ENCODE measurements at places on chromosomes 12 and 14.

GRCh38 chr14:52485350-52485960 is 66.8 kb downstream of the TXNDC16 start:
- DNase-seq: no peak

GRCh38 chr12:92049403-92049802 is 96.2 kb downstream of the BTG1 start:
- DNase-seq: no peak

- DNase-seq: no peak
These were observed 50.0 kb upstream of the EVL start for GRCh38 chr14:100015251-100015655.

DNA sequence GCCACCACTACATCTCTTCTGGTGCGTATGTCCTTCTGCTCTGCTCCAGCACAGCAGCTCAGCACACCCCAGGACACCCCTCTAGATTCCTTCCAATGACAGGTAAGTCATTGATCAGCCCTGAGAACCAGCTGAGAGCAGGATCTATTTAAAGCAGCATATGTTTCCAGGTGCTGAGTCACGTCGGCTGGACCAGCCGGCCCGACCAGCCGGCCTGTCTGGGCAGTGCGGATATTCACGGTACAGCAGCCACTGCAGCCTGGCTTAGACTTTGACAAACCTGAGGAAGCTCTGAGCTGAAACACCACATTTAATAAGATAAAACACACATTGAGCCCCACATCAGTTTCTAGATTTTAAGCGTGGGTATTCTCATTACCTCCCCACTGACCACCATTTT is 31.8 kb upstream of the RPH3A start:
- DNase-seq: no peak

DNA sequence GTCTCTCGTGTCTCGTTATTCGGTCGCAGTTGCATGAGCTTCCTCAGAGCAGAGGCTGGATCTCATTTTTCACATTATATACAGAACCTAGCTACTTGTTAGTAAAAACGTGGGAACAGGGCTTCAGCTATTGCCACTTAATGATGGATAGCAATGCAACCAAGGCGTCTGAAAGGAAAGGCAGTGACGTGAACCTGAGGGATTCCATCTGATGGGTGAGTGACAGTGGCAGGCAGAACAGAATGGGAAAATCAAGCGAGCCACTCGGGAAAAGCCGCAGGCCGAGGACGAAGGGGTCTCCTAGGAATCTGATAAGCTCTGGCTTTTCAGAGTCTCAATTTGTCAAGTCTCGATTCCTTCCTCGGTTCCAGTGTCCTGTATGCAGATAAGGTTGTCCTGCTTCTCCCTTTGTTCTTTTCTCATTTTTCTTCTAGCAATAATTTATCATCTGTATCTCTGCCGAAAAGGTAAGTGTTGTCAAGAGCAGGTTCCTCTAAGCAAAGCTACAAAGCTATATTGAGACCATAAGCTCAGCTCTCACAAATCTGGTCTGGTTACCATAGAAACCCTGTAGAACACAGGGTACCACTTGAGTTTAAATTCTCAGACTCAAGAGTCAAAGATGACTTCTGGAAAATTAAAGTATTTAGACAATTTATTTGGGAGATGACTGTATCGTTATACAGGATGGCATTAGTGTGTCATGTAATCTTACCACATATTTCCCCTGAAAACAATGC is 416.6 kb downstream of the GLT1D1 start:
- DNase-seq: no peak

- DNase-seq: no peak
These were observed 170.1 kb downstream of the STXBP6 start for GRCh38 chr14:24879661-24880386.

DNA sequence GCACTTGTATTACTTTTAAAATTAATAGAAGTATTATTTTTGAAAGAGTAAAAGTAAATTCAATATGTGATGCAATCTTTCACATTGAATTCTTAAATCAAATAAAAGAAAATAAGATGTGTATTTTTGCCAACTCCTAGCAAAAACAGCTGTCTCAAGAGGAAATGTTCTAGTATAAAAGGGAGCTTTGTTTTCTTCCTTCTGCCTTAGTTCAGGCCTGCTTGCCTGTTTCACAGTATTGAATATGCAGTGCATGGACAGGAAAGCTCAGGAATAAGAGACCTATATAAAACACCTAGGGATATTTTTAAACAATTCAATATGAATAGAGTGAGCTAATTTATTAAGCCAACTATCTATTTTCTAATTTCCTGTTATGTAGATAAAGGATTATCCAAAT is 294.8 kb upstream of the G2E3 start:
- no peak for DNase-seq

- DNase-seq: no peak
These were observed 483.6 kb upstream of the RGS6 start for GRCh38 chr14:71448431-71449315.

DNA sequence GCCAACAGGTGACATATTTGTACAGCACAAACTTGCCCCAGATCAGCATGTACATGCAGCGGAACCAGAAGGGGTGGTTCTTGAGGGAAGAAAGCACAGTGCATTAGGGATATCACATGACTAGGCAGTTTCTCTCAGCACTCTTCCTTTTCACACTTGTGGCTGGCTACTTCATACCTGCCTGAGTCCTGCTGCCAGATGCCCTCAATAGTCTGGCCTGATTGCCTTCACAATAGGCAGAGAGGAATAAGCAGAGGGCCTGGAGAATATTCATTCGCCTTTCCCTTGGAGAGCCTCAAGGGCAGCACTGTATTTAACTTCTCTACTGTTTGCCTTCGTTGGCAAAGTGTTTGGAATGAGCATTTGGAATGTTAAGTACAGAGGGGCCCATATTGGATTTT is 7.9 kb downstream of the EMG1 start:
- no peak for DNase-seq

DNA sequence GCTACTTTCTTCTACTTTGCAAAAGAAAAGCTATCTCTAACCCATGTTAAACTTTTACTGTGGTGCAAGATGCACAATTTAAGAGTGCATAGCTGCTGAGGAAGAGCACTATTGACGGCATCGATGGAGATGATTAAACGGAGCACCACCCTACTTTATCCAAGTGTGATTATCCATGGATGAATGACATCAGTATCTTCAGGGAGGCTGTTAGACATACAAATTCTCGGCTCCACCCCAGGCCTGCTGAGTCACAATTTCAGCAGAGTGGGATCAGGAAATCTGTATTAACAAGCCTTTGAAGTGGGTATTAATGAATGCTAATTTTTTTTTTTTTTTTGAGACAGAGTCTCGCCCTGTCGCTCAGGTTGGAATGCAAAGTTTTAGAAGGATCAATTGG is 16.2 kb downstream of the SLC2A14 start:
- DNase-seq: no peak

GRCh38 chr12:111386885-111387284 is 18.0 kb upstream of the PHETA1 start:
- no peak for DNase-seq

DNA sequence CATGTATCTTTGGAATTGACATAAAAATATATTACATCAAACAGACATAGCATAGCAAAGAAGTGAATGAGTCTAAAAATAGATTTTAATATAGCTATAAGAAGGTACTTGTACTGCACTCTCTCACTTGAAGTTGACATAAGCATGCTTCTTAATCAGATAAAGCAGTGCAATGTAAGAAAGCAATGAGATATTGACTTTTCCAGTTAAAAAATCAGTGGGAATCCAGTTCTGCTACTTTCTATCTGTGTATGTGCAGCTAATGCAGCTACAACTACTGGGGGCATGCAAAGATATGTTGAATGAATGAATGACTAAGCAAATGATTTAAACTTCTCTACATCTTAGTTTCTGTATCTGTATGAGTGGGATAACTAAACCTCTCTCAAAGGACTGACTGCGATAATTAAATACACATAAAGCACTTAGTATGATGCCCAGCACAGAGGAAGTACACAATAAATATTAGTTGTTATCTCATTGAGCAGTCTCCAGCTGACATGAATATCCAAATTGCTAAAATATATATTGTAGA is 10.3 kb downstream of the WASHC3 start:
- DNase-seq: no peak

DNA sequence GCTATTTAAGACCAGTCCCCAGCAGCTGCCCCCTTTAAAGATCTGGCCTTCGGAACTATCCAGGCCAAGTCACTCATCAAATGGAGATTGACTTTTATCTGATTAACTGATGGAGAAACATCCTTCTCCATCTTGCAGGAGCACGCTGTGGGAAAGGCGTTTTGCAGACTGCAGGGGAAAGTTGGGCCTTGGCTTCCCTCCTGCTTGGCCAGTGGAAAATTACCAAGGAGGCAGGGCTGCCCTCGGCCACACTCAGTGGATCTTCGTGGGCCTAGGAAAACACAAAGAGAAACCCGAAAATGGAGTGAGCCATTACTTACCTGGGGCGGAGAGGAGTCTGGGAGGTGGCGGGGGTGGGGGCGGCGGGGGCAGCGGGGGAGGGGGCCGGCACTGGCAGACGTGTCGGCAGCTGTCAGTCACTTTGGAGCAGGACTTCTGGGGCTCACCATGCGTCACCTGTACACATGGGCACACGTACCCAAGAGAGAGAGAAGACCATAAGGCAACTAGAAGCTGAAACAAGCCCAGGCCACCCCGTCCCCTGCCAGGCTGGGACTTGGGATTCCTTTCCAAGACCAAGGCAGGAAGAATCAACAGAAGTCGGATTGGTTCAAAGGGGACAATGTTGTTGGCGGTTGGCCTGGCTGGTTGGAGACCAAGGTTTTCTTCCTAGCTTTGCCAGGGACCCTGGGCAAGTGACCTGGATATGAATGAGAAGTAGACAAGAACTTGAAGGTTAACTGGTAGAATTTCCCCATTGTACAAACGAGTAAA is 9.2 kb downstream of the PRIMA1 start:
- DNase-seq: no peak

DNA sequence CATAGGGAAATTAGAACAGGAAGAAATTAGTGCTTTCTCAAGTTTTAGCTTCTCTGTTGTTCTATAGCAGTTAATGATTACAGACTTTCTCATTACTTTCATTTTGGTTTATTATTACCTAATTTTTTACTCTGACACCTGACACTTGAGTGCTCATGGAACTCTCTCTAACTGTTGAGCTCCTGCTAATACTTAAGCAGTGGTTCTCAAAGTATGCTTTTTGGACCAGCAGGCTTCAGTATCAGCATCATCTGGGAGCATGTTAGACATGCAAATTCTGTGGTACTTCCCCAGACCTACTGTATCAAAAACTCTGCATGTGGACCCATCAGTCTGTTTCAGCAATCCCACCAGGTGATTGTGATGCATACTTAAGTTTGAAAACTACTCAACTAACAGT is 235.3 kb downstream of the CCDC91 start:
- no peak for DNase-seq

DNA sequence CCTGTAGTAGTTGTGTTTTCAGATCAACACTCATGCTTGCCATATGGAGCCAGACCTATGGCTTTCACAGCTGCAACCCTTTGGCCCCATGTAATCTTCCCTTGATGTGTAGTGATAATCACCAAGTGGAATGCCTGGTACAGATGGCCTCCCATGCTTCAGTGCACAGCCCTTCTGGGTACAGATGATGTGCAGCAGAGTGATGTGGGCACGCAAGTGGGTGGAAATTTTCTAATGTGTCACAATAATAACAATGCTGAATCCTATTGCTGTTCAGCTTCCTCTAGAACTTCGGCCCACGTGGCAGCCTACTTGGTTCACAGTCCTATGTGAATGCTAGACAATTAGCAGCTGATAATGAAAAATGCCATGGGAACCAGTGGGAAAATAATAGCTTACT is 188.1 kb downstream of the SNAPC1 start:
- no peak for DNase-seq

DNA sequence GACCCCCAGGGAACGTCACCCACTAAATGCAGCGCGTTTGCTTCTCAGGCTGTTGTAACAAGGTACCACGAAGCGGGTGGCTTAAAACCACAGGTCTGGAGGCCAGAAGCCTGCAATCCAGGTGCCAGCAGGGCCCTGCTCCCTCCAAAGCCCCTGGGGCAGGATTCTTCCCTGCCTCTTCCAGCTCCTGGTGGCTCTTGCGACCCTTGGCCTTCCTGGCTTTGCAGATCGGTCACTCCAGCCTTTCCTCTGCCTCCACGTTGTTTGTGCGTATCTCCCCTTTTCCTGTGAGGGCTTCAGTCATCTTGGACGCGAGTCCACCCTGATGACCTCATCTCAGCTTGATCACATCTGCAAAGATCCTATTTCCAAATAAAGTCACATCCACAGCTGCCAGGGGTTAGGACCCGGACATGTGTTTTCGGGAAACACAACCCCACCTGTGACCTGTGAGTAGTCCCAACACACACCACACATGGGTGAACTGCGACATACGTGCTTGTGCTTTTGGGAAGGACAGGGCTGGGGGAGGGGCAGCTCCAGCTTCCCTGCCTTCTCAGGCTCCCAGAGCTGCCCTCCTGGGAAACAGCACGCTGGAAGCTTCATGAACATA is 114.5 kb upstream of the NCOR2 start:
- peak; percentile 66 for DNase-seq

- DNase-seq: no peak
These were observed 211.0 kb downstream of the TBX5 start for GRCh38 chr12:114194956-114195355.

All from GM04504 (cell line).